Midbrain (tissue), 1 donor: ENCODE measurements at places on chromosomes 16 and 17.

DNA sequence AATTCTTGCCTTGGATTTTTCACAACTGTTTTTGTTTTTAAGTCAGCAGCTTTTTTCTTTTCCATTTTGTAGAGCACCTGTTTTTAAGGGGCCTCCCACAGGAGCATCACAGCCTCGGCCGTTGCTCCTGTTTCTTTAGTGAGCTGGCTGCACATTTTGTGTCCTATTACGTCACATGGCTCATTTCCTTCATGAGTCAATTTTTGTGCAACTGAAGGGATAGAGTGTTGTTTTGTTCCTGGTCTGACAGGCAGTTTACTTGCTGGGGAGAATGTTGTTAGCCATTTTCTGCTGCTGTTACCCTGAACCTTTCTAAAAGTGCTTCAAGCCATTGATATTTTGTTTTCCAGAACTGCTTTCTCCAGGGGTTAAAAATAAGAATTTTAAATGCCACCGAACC, 45.0 kb upstream of the CRISPLD2 start:
- DNase-seq, result no peak

GRCh38 chr16:57870753-57871454, 68.6 kb upstream of the KIFC3 start:
- DNase-seq, result no peak

DNA sequence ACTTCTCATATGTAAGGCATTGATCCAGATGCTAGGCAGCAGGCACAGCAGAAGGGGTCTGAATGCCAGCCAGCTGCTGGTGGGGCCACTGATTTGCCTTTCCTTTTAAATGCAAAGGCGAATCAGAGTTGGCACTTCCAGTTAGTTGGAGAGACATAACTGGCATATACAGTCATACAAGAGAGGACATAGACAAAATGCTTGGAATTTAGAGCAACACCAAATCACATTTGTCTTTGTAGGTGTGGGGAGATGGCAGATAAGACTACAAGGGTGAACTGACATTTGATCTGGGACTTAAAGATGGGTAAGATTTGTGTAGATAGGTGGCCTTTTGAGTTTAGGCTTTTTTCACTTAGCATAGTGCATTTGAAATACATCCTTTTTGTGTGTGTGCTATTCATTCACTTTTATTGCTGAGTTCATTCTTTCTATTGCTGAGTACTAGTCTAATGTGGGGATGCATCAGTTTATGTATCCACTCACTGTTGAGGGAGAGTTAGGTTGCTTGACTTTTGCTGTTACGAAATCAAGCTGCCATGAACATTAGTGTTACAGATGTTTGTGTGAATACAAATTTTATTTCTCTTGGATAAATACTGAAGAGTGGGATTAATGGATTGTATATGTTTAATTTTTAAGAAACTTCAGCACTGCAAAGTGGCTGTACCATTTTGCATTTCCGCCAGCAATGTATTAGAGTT, 74.1 kb downstream of the SPECC1 start:
- DNase-seq, result no peak

DNA sequence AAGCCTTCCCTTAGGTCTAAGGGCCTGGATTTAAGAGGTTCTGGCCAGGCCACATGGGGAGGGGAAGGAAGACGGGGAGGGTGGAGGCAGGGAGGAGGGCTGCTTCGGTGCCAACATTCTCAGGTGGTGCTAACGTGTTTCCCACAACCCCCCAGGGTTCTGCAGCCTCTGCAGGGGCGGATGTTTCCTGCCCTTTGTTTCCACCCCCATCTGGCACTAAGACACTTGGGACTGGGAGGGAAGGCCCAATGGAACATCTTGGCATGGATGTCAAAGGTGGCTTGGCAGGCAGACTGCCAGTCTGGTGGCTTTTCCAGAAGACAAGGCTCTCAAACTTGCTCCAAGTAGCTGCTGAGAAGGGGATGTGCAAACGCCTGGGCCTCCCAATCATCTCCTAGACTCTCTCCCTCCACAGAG, 12.7 kb downstream of the HIC1 start:
- DNase-seq, result no peak

DNA sequence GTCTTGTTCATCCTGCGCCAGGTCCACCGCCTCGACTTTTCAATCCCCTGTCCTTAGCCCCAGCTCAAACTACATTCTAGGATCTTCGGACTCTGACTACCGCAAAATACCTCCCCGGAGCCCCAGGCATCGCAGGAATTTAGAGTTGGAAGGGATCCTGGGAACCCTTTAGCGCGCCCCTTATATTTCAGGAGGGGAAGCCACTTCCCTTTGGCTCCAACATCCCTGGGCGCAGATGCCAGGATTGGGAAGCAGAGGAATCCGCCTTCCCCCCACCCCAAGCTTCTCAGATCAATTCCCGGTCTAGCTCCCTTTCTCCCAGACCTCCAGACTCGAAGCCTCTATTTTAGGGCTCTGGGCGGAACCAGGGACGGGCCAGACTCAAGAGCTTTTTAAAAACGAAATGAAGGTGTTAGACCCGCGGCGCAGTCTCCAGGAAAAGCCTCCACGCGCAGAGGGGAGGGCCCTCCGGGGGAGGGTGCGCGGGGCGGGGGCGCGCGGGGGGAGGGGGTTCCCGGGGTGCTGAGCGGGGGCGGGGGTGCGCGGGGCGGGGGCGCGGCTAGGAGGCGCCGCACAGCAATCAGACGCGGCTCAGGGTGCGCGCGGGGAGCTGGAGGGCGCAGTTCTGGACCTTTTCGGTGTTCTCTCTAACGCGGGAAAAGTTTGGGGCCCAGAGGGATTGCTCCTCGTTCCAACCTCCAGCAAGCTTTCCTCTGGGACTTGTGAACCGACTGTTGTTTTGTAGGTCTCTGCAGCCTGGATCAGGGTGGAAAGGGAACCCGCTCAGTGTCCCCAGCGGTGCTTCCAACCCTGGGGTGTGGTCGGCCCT, 1.6 kb downstream of the AHSP start:
- no peak for DNase-seq
